Fibroblast of the aortic adventitia (primary cell): ENCODE measurements at places on chromosomes 13 and 19. TPM values are rescaled to one million over a fixed set of nuclear protein-coding genes. Genes with fewer than 3 reads are reported as not detected.

OR4F17 gene
- total RNA-seq, result not detected in 2 replicates

CEACAM7 gene
- not detected in 2 replicates for total RNA-seq

NDUFB7 gene
- total RNA-seq, result 100 and 164 TPM in 2 replicates

C19orf38 gene
- total RNA-seq, result 0.41 and 0.81 TPM in 2 replicates

PCDH9 gene
- 5.0 and 19.0 TPM in 2 replicates for total RNA-seq

CEACAM3 gene
- not detected in 2 replicates for total RNA-seq

GRWD1 gene
- total RNA-seq, result 34.1 and 34.6 TPM in 2 replicates

IGFL3 gene
- total RNA-seq, result not detected in 2 replicates

ZNF358 gene
- total RNA-seq, result 33.9 and 113 TPM in 2 replicates

RASL11A gene
- total RNA-seq, result 2.3 and 13.3 TPM in 2 replicates

ACP5 gene
- 0.09 and 1.4 TPM in 2 replicates for total RNA-seq

SIGLEC5 gene
- total RNA-seq, result not detected in 2 replicates

PRKCG gene
- total RNA-seq, result not detected in 2 replicates

TEKTIP1 gene
- total RNA-seq, result not detected in 2 replicates

GARIN5A gene
- not detected in 2 replicates for total RNA-seq

RPL18A gene
- 1,681 and 2,030 TPM in 2 replicates for total RNA-seq

PRSS57 gene
- total RNA-seq, result not detected in 2 replicates

ATP7B gene
- 1.3 and 1.5 TPM in 2 replicates for total RNA-seq

CYP4F2 gene
- not detected in 2 replicates for total RNA-seq

ANKRD24 gene
- 0.99 and 5.1 TPM in 2 replicates for total RNA-seq
